ENCODE measurements at places on chromosomes 3 and 15.
A peak's percentile ranks its signal among the peaks of the same experiment; 100 is the strongest.

DNA sequence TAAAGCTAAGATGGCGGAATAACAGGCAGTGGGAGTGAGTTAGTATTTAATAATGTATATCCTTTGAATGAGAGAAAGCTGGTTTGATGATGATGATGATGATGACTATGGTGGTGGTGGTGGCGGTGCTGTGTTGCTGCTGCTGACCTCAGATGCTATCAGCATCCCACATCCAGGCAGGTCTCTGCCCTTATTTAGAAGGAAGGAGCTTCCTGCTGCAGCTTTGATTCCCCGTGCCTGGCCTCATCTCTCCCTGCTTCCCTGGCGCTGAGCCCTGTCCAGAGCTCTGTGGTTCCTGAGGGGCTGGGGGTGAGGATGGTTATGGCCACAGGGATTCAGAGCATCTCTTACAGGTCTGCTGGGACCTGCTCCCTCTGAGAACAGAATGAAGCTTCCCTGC lies 73.1 kb downstream of the RAB11A start:
- no peak for DNase-seq

DNA sequence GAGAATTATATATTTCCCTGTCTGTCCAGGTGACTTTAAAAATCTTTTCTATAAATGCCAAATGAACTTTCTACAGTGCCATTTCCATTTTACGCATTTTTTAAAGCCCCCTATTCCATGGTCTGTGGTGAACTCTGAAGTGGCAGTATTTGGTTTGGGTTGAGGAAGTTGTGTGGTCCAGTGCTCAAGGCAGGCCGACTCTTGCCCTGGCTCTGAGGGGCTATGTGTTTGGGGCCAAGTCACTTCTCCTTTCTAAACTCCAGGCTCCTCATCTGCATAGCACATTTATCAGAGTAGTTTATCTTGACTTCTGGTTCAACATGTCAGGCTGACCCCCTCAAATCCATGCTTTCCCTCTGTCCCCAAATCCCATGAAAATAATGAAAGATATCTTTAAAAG lies 14.1 kb downstream of the TTC21A start:
- no peak for DNase-seq

DNA sequence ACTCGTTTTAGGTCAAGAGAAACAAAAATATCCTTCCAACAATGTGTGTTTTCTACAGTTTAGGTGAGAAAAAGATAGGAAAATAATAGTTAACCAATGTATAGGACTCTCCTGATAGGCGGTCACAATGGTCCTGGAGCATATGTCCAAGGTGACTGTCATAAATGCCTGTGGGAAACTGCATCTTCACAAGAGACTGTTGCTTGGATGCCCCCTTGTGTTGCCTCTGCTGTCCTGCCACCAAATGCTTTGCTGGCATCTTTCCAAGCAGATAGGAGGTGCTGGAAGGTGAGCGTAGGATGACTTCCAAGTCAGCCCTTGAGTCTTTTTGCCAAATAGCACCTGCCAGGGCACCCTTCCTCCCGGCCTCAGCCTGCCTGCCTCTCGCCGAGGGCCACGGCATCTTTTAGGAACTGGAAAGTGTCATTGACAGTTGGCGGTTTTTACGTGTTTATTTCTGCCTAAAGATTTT lies 24.1 kb upstream of the SACM1L start:
- no peak for DNase-seq

GRCh38 chr3:95088464-95088863 lies 1025.6 kb downstream of the NSUN3 start:
- DNase-seq, result no peak

GRCh38 chr3:112894258-112894657 lies 47.6 kb upstream of the CD200R1L start:
- no peak for DNase-seq

- no peak for DNase-seq
Observed at GRCh38 chr3:149342413-149343380, 9.3 kb upstream of the TM4SF18 start.

DNA sequence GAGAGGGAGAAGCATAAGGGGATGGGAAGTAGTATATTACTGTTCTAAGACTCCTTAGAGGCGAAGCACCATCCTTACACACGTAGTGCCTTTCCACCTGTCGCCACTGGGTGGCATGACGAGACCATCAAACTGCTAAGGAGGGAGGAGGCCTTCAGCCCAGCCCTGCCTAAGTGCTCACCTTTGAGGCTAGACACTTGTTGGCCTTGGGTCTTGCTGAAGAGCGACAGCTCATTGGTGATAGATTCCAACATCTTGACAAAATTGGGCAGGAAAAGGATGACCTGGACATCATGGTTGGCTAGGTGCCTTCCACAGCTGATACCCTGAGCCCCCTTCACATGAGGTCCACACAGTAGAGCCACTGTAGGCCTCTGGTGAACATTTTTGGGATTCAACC lies 19.6 kb downstream of the CLK3 start:
- peak; percentile 78 for DNase-seq

DNA sequence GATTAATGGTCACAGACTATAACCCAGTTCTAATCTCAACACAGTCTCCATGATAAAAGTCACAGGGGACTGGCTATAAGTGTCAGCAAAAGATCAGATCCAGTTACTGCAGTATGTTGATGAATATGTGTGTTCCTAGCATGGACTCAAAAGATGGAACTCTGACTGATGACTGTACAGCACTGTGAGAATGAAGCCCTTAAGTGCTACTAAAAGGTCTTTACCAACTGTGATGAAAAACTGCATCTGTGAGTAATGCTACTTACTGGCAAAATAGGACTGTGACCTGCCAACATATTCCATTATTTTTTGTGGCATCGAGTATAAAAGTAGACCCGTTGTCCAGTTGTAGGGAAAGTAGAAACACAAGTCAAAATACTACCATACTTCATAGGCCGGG lies 284.2 kb downstream of the ROBO2 start:
- no peak for DNase-seq

GRCh38 chr3:67334588-67334987 lies 319.8 kb downstream of the SUCLG2 start:
- DNase-seq, result no peak

- no peak for DNase-seq
Observed at GRCh38 chr3:42906848-42907183, 874 bp downstream of the ZNF662 start.

- DNase-seq, result no peak
Observed at GRCh38 chr15:41917767-41918430, 24.0 kb upstream of the SPTBN5 start.
